ENCODE measurements at places on chromosomes 4 and X.

GRCh38 chr4:40065010-40065409 lies 8.4 kb downstream of the N4BP2 start:
- DNase-seq, result no peak

DNA sequence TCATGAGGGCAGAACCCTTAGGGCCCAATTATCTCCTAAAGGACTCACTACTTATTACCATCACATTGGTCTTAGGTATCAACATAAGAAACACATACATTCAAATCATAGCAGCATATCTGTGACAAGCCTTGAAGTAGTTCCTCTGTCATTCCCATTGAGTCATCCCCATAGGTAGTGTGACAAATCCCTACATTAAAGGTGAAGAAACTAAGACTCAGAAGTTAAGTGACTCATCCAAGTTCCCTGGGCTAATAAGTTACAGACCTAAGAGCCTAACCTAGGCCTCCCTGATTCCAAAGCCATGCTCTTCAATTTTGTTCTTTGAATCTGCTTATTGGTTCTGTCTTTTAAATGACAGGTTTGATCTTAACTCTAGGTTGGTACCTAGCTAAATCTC lies 58.2 kb downstream of the CD38 start:
- no peak for DNase-seq

- DNase-seq, result no peak
These were observed 200.9 kb upstream of the SLIT2 start for GRCh38 chr4:20050768-20051167.

- DNase-seq, result no peak
These were observed 12.8 kb downstream of the SLC6A14 start for GRCh38 chrX:116449156-116449555.

DNA sequence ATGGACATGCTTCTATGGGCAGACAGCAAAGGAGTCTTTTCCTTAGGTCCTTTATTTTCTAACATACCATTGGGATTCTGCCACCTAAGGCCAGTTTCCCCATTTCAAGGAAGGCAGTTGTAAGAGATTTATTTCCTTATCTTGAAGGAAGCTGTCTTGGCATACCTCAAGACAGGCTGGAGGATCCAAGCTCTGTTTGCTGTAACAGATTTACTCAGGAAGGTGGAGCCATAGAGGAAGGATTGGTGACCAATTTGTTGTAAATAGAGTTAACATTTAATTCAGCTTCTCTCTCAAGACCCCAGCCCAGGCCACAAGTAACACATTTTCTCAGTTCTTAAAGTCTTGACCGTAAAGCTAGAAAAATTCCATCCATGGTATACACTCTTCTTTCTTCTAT lies 131.6 kb upstream of the TENM3 start:
- DNase-seq, result no peak

DNA sequence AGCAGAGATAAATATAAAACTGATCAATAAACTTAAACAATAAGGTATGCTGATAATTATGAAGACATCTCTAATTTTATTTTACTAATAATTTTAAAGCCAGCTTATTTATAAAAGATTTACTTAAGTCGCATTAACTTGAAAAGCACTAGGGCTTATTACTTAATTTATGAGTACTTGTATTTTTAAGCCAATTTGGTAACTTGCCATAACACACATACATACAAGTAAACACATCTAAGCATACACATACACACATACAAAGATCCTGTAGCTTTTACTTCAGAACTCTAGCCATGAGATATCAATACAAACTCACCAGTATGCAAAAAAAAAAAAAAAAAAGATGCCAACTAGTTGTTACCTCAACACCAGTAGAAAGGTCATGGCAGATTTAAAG lies 10.0 kb upstream of the GPR78 start:
- no peak for DNase-seq

GRCh38 chr4:147651563-147651962 lies 32.4 kb downstream of the PRMT9 start:
- DNase-seq, result no peak

GRCh38 chrX:103630171-103630511 lies 1.4 kb downstream of the TCEAL1 start:
- no peak for DNase-seq

GRCh38 chr4:152394791-152395190 lies 141.1 kb downstream of the FBXW7 start:
- DNase-seq, result no peak

DNA sequence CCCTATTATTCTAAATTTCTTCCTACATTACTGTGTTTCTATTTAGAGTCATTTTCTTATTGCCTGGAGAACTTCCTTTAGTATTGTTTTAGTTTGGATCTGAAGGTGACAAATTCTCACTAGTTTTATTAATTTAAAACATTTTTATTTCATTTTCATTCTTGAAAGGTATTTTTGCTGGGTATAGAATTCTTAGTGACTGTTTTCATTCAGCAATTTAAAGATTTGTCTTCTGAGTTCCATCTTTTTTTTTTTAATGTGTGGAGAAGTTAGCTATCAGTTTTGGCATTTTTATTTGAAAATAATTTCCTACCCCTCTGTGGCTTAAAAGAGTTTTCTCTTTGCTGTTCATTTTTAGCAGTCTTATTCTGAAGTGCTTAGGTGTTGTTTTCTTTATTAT lies 169.2 kb downstream of the FRAS1 start:
- DNase-seq, result no peak

DNA sequence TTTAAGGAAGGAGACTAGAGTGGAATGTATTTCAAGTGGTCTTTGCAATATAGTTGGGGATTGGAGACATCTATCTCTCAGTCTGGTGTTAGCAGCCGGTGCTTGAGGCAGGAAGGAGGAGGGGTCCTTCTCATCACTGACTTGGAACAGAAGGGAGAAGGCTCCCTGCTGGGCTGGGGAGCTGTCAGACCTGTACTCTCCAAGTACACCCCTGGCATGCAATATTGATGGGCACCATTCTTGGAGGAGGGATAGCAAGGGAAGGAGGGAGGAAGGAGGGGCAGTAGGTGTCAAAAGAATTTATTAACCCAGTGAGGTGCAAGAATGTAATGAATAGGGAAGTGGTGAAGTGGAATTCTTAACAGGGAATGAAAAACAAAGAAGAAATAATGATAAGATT lies 338.8 kb downstream of the UNC5C start:
- no peak for DNase-seq

- no peak for DNase-seq
These were observed 169.3 kb upstream of the FRMPD4 start for GRCh38 chrX:11968991-11969390.

DNA sequence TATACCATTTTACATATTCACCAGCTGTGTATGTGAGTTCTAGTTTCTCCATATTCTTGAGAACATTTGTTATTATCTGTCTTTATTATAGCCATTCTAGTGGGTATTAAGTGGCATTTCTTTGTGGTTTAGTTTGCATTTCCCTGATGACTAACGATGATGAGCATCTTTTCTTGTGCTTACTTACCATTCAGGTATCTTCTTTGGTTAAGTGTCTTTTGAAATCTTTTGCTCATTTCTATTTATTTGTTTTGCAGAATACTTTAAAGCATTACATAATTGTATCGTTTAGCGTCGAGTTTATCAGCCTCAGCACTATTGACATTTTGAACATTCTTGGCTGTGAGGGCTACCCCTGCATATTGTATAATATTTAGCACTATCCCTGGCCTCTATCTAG lies 85.4 kb downstream of the FRMPD4 start:
- DNase-seq, result no peak

DNA sequence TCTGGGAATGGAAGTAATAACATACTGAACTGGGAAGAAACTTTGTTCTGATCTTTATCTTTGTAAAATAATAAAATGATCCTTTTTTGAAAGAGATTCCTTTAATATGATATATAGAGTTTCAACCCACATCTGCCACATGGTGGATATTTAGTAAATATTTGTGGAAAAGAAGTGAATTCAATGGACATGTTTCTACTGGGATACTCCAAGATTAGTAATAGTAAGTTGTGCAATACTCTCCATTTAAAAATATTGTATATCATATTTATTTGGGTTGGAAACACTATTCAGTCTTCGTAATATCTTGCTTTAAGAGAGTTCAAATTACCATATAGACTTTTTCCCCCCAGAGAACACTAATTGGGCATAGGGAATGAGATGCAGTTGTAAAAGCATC lies 17.8 kb upstream of the ARSJ start:
- no peak for DNase-seq

DNA sequence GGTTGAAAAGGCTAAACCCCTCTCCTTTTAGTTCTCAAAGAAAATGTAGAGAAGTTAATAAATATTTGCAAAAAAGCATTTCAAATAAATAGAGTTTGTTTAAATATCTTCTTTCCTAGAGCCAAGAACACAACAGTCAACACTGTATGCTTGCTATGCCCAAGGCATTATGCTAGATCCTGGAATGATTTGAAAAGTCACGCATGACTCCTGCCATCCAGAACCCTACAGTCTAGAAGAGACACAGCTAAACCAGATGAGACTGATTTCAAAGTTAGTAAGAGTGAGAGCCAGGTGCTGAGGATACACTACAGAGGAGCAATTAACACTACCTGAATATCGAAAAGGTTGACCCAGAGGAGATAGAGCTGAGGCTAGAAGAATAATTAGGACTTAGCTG lies 205.8 kb downstream of the NWD2 start:
- DNase-seq, result no peak

- DNase-seq, result no peak
These were observed 230.8 kb upstream of the FTHL17 start for GRCh38 chrX:31302573-31303075.

DNA sequence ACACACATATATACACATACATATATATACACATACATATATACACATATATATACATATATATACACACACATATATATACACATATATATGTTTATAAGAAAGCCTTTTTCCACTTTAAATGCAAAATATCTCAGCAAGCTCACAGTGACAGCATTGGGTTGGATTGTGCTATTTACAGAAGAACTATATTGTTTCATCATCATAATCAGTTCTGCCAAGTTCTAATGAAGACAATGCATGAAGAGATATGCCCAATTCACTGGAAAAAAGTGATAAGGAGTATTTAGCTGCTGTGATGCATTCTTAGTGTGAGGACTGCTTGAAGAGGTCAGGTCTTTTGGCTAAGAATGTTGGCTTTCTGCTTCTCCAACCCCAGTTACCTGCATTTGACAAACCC lies 54.4 kb downstream of the RNF150 start:
- no peak for DNase-seq

DNA sequence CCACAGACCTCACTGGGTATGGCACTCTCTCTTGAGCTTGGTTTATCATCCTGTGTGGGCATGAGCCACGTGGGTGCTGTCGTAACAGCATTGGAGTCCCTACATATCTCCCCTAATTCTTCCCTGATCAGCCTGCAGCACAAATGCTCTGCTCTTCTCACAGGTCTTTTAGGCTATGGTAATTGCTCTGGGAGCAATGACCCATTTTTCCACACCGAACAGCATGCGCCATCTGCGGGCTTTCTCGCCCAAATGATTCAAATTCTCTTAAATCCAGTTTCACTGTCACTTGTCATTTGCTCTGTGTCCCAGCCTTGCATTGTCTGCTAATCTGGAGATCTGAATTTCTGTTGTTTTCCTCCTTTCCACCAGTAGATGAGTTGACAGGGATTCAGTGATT lies 48.9 kb upstream of the GATB start:
- DNase-seq, result no peak

GRCh38 chr4:6811165-6811564 lies 28.6 kb downstream of the KIAA0232 start:
- no peak for DNase-seq

DNA sequence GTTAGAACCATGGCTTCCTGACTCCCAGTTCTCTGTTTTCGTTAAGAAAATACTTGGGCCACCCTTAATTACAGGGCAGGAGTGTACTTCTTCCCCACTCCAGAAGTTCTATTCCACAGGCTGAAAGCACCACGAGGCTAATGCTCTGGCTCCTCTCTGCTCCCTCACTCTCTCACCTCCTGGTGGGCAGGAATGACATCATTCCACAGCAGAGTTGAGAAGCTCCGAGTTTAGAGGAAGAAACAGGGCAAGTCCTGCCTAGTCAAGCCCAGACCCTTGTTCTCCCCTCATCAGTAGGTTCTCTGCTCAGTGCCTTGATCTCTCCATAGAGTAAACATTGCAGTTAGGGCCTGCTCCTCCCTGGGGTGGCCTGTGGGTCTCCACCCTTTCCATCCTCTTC lies 343.8 kb upstream of the CLNK start:
- DNase-seq, result no peak

DNA sequence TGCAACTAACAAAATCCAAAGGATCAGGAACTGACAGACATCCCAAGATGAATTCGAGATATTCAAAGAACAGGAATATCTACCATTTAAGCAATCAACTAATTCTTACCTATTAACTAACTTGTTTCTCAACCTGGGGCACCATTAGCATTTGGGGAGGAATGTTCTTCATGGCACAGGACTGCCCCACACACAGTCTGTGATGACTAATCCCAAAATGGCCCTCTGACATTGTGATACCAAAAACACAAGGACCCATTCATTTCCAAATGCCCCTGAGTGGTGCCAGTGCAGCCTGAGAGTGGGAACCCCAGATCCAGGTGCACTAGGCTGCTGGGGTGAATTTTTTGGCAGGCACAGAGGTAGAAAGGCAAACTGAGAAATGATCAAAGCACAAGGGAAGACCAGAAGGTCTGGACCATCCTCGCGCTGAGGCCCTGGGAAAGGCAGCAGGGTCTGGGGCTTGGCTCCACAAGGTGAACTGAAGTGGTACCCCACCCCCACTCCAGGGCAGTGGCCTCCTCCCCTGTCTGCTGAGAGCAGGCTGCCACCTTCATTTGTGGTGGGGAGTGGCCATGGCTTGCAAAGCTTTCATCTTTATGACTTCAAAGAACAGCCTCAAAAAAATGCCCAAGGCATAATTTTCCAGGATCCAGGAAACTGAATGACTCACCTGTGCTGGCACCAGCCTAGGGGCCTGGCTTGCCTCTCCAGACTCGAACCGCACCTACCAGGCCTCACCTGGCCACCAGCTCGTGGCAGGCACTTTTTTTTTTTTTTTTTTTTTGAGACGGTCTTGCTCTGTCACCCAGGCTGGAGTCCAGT lies 122.4 kb downstream of the BCOR start:
- DNase-seq, result no peak

DNA sequence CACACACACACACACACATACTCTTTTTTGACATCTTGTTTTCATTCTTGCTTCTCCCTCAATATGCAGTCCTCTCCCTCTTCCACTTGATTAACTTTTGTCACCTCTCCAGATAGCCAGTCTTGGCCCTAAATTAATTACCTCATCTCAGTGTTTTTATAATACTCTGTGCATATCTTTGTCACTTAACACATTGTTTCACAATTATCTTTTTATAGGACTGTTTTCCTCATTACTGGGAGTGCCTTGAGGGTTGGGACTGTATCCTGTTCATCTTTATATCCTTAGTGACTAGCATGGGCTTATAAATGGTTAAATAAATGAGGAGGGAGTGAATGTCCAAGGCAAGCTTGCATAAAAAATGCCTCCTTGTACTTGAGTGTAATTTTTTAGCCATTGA lies 33.1 kb downstream of the SYNPO2 start:
- DNase-seq, result no peak

- DNase-seq, result no peak
These were observed 12.5 kb downstream of the MORC4 start for GRCh38 chrX:106987488-106987887.

GRCh38 chr4:23937173-23937572 lies 47.3 kb upstream of the PPARGC1A start:
- DNase-seq, result no peak
